ENCODE measurements at places on chromosomes 16 and 17.

GRCh38 chr16:67800338-67800926, 5.9 kb downstream of the RANBP10 start:
- H3K36me3 ChIP-seq: no peaks in the 10 kb centered on the region
- no peak for DNase-seq
- no peaks in the 10 kb centered on the region for H3K27me3 ChIP-seq
- peaks cover 11% of the 10 kb centered on the region for H3K4me1 ChIP-seq

- H3K4me3 ChIP-seq: no peak overlapping the region
- peaks cover 38% of the 10 kb centered on the region for H3K4me1 ChIP-seq
- peak; percentile 80 for DNase-seq
- H3K27me3 ChIP-seq: no peaks in the 10 kb centered on the region
These were observed 2.1 kb downstream of the GSE1 start for GRCh38 chr16:85615014-85615851.

- H3K4me1 ChIP-seq: no peaks in the 10 kb centered on the region
- H3K27ac ChIP-seq: no peak overlapping the region
- no peaks in the 10 kb centered on the region for H3K36me3 ChIP-seq
These were observed 34.0 kb upstream of the ZNF629 start for GRCh38 chr16:30820952-30821421.

GRCh38 chr16:57422026-57422944, 17.7 kb downstream of the CCL17 start:
- H3K4me1 ChIP-seq: no peaks in the 10 kb centered on the region
- H3K36me3 ChIP-seq: no peaks in the 10 kb centered on the region
- H3K4me3 ChIP-seq: no peak overlapping the region
- H3K27ac ChIP-seq: no peak overlapping the region

GRCh38 chr16:2033057-2033908, 6.6 kb downstream of the NHERF2 start:
- no peak for DNase-seq
- no peak overlapping the region for H3K4me3 ChIP-seq
- H3K36me3 ChIP-seq: no peaks in the 10 kb centered on the region
- peaks cover 42% of the 10 kb centered on the region for H3K4me1 ChIP-seq

All from prostate gland (tissue), 2 donors.